ENCODE measurements at places on chromosomes 2 and 18.

DNA sequence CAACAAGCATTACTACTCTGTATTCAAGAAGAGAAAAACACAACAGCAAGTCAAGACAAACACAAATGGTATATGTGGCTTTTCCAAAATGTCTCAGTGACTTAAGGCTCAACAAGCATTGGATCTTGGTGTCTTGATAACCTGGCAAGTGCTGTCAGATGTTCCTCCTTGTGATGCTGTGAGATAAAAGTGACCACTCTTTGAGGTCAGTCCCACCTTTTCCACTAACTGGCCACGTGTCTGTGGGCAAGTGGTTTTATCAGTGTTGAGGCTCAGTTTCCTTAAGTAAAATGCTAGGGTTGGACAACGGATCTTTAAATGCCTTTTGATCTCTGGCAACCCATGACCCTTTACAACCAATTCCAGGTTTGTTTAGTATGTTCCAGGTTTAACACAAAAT is 98.7 kb downstream of the BCL2 start:
- no peak for DNase-seq

DNA sequence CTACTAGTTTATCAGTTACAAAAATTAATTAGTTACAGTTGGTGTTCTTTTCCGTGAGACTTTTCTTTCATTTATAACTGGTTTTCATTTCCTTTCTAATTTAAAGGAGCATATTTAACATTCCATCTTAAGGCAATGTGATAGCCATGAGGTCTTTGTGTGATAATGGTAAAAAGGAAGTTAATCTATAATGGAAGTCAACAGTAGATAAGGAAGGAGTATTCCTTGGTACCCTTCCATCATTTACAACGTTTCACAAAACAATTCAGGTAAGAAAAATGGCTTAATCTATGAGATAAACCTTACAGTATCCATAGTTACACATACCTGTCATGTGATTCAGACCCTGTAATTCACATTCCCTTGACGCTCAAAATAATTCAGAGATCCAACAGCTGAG is 525.4 kb upstream of the VWC2L start:
- no peak for DNase-seq

GRCh38 chr2:193935114-193935513 is 1721.9 kb upstream of the SLC39A10 start:
- no peak for DNase-seq

DNA sequence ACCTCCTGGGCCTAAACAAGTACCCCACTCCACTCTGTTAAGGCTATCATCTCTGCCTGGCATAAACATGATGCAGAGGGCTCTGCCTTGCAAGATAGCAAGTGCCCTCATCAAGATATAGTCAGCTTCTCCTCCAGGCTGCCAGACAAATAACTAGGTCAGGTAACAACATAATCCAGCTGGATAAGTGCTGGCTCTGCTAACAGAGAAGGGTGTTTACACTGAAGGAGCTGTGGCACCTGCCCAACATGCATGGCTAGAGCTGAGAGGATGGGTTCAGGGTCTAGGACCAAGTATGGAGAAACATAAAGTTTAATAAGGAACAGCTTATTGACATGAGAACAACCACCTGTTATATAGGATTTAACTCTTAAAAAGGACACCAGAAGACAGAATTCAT is 42.8 kb downstream of the DLGAP1 start:
- no peak for DNase-seq

- DNase-seq = no peak
Observed at GRCh38 chr2:163698857-163699256, 37.0 kb downstream of the FIGN start.

DNA sequence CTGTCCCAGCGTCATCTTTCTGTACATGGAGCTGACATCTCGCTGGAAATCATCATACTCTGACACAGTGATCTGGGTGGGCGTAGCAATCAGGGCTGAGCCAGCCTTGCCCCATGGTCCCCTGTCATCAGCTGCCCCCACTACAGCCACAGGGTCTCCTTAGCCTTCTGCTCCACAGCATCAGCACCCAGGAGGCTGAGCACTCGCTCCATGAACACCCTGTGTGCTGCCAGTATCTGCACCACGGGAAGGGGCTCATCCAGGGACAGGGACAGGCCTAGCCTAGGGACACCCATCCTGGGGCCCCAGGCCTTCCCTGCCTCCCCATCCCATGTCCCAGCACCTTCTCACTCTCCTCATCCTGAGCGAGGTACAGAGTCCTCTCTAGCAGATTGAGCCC is 11.4 kb downstream of the ALPG start:
- DNase-seq = no peak

GRCh38 chr2:176595986-176596385 is 326.7 kb downstream of the MTX2 start:
- no peak for DNase-seq

- no peak for DNase-seq
Observed at GRCh38 chr2:166375736-166376487, at the start of gene SCN9A. TSS of gene SCN9A (minus strand) at chr2:166375944. CDS start at chr2:166311756, 64,188 bp downstream.

GRCh38 chr2:170598067-170598395 is 117.1 kb upstream of the SP5 start:
- no peak for DNase-seq

DNA sequence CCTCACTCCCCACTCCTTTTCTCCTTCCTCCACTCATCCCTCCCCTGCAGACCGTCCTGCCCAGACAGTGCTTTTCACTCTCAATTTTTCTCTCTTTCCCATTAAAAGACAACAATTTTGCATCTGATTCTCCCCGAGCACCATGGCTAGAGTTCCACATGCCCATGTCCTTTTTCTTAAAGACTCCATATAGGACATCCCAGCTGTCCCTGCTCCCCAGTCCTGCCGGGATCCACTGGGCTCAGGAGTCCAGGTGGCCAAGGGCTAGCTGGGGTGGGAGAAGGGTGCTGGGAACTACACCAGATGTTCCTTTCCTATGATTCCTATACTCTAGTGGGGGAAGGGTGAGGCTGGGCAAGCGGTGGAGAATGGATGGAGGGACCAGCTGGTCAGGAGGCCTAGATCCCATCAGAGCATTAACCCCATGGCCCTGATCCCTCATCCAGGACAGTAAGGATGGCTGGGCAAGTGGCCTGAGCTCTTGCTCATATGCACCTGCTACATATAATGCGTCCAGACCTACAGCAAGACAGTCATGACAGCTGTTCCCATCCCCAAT is 52.8 kb upstream of the RMDN2 start:
- DNase-seq = no peak

GRCh38 chr2:139763705-139764104 is 983.5 kb upstream of the NXPH2 start:
- no peak for DNase-seq

DNA sequence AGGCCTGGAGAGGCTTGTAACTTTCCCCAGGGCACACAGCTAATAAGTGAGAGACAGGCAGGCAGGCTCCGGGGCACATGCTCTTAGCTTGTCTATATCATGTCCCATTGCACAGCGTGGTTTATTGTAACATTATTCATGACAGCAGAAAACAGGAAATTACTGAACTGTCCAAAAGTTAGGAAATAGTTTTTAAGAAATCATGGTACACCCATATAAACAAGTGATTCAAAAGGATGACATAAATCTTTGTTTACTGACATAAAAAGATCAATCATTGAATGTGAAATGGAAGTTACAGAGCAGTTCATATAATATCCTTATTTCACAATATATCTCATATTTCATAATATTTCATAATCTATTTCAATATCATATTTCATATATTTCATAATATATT is 34.3 kb upstream of the TXNDC2 start:
- DNase-seq = no peak

GRCh38 chr2:1837022-1837421 is 92.7 kb upstream of the PXDN start:
- DNase-seq = no peak

DNA sequence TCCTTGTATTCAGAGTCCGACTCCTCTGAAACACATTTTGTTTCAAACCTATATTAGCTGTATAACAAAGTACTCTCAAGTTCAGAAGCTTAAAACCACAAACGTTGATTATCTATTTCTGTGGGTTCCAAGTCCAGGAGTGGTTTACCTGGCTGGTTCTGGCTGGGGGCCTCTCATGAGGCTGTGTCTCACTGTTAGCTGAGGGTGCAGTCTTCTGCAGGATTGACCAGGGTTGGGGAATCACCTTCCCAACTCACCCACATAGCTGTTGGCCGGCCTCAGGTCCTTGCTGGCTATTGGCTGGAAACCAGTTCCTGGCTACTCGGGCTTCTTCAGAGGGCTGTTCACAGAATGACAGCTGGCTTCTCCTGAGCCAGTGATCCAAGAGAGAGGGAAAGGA is 18.0 kb upstream of the ATIC start:
- DNase-seq = no peak

- DNase-seq = no peak
Observed at GRCh38 chr2:224366267-224366844, 35.6 kb downstream of the FAM124B start.

- DNase-seq = no peak
Observed at GRCh38 chr18:41618147-41618546, 336.9 kb upstream of the PIK3C3 start.

DNA sequence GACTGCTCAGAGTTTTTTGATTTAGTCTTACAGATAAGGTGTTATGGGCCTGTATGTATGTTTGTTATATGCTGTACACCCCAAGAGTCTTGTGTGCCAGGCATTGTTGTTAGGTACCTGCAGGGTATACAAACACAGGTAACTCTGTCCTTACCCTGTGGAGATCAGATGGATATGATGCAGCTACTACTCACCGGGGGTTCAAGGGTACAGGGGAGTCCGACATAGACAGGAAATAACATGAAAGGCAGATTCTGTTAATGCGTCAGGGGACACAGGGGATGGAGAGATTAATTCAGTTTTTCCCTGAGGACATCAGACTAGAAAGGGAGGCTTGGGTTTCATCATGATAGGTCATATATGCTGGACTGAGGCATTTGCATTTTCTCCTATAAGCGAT is 31.3 kb downstream of the TRAK2 start:
- DNase-seq = no peak

- no peak for DNase-seq
Observed at GRCh38 chr18:72819050-72819449, 48.7 kb downstream of the NETO1 start.

GRCh38 chr2:40364151-40364874 is 87.6 kb downstream of the SLC8A1 start:
- no peak for DNase-seq

DNA sequence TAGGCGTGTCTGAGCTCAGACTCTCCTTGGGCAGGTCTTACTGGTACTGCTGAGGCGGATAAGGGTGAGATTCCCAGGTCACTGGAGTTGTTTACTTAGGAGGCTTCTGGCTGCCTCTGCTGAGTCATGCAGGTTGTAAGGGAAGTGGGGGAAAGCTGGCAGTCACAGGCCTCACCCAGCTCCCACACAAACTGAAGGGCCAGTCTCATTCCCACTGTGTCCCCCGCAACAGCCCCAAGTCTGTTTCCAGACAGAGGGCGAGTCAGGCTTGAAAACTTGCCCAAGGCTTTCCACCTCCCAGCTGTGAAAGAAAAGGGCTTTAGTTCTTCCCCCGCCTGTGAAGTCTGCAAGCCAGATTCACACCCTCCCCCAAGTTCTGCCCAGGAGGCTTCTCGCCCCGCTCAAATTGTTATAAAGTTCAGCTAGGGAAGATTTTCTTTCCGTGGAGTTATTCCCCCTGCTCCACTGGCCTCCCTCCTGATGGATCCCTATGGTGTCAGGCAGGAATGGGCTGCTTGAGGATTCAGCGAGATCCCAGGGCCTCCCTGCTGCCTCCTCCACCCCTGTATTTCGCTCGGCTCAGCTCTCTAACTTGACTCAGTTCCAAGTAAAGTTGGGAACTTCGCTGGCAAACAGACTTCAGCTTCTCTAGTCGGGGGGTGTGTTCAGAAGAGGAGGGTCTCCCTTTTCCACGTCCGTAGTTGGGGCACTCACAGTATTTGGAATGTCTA is 248.6 kb downstream of the NR4A2 start:
- DNase-seq = no peak

DNA sequence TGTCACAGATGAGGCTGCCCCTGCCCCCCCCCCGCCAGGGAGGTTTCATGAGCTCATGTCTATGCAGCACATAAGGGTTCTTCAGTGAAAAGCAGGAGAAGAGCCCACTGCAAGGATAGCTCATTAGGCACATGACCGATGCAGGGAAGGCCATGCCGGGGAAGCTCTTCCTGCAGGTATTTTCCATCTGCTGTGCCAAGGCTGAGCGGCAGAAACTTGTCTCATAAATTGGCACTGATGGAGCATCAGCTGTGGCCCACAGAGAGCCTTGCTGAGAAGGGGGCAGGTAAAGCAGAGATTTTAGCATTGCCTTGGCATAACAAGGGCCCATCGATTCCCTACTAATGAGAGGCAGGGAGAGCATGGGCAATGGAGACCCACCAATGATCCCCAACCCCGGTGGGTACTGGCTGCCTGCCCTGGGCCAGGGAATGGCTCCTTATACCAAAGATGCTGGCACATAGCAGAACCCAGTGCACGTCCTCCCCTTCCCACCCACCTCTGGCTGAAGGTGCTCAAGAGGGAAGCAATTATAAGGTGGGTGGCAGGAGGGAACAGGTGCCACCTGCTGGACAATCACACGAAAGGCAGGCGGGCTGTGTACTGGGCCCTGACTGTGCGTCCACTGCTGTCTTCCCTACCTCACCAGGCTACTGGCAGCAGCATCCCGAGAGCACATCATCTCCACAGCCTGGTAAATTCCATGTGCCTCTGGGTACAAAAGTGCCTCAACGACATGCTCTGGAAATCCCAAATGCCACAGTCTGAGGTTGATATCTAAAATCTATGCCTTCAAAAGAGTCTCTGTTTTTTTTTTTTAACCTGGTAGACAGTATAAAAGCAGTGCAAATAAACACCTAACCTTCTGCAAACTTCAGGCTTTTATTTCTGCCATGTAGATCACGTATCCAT is 41.4 kb downstream of the STEAP3 start:
- no peak for DNase-seq

GRCh38 chr18:27954226-27954625 is 222.7 kb downstream of the CDH2 start:
- no peak for DNase-seq

DNA sequence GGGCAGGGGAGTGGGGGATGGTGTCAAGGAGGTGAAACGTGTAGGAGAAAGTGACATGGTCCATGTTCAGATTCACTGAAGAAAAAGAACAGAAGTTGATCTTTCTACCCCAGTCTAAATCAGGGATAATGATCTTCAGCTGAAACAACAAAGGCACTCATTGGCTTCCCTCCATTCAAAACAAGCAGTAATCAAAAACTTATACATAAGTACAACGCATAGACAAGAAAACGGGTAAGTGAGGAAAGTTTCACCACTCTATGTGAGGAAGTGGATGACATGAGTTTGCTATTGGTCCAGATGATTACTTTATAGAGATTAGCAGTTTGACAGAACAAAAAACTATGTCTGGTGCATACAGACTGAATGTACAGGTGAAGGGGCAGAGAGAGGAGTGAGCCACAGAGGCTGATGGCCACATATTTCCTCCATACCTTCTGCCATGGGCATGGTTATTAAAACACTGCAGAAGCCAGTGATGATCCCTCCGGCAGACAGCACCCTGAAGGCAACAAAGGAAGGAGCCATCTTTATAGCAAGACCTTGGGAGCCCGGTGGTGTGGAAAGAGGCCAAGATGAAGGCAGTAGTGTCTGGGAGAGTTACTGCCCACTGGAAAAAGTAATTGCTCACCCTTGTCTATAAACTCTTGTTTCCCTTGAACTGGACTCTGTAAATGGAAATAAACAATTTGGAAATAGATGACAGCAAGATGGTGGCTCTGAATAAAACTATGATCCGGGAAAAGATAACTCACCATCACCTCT is 57.7 kb downstream of the SLC25A12 start:
- DNase-seq = no peak

Data from activated CD4-positive, CD25-positive, alpha-beta regulatory T cell (primary cell).